Adrenal gland (tissue), 19 donors: ENCODE measurements at places on chromosomes 12 and 14. TPM values are rescaled to one million over a fixed set of nuclear protein-coding genes. Genes with fewer than 3 reads are reported as not detected.
A peak's percentile ranks its signal among the peaks of the same experiment; 100 is the strongest.

CACNA1C gene
- polyA plus RNA-seq, result 2.4 TPM

SBNO1 gene
- polyA plus RNA-seq, result 20.7 TPM

ASIC1 gene
- 0.71 TPM for polyA plus RNA-seq

FLRT2 gene
- 20.3 TPM for polyA plus RNA-seq

CCDC198 gene
- polyA plus RNA-seq, result not detected

- peaks cover 12% of the 10 kb centered on the region for H3K36me3 ChIP-seq
- H3K4me3 ChIP-seq, result no peak overlapping the region
- H3K4me1 ChIP-seq, result peaks cover 34% of the 10 kb centered on the region
- no peak overlapping the region for H3K27ac ChIP-seq
- H3K27me3 ChIP-seq, result no peaks in the 10 kb centered on the region
Observed at GRCh38 chr14:49769581-49770211, 1.7 kb downstream of the KLHDC2 start.

DNA sequence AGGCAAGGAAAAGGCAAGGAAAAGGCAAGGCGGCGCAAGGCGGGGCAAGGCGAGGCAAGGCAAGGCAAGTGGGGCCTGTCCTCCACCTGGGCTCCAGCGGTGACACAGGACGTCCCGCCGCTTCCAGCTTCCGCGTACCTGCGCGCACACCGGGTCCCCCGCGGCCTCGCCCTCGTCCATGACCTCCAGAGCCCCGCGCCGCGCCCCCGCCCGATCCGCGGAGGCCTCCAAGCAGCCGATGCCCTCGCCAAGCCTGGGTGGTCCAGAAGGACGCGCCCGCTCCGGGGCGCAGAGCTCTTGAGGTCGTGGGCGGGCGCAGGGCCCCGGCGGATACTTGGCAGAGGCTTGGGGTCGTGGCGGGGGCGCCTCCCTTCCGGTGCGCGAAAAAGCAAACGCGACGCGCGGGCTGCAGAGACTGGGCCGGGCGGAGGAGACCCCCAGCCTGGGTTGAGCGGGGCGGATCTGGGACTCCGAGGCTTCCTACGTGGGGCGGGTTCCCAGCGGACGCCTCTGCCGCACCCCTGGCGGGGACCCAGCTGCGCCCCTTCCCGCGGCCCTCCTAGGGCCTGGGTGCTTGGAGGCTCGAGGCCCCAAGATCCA lies 60.8 kb upstream of the EIF5 start:
- H3K4me1 ChIP-seq, result no peaks in the 10 kb centered on the region
- H3K4me3 ChIP-seq, result no peak overlapping the region
- H3K27ac ChIP-seq, result no peak overlapping the region
- H3K36me3 ChIP-seq, result no peaks in the 10 kb centered on the region
- peaks cover 18% of the 10 kb centered on the region for H3K27me3 ChIP-seq

DNA sequence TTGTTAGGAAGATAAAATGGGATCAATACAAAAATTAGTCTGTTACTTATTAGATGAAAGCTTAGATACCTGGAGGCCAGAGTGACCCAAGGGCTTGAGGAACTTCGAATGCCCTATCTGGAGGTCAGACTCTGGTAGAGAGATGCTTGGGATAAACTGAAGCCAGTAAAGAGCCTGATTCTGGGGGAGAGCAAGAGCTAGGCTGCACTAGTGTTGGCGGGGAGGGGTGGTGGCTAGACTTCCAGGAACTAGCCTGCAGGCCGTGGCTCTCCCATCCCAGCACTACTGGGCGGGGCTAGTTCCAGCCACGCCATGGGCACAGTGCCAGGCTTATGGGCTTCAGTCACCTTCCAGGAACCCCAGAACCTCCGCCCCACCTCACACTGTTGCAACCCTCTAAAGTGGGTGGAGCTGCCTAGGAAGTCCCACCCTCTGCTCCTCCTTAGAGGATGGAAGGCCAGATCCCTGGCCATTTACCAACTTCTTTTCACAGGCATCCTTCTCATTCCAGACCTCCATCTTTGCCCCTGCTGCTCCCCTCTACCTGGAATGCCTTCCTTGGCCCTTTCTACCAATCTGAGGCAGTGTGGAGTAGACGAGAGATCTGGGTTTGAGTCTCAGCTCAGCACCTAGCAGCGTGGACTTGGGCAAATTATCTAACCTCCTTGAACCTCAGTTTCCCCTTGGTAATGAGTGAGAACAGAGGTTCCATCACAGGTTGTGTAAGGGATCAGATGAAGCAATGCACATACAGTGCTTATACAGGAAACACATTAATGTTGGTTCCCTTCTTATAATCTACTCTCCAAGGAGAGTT lies 6.3 kb upstream of the NFE2 start:
- DNase-seq, result peak; percentile 58
- H3K36me3 ChIP-seq, result no peaks in the 10 kb centered on the region
- no peak overlapping the region for H3K4me3 ChIP-seq
- no peak overlapping the region for H3K27ac ChIP-seq
- H3K27me3 ChIP-seq, result no peaks in the 10 kb centered on the region

DNA sequence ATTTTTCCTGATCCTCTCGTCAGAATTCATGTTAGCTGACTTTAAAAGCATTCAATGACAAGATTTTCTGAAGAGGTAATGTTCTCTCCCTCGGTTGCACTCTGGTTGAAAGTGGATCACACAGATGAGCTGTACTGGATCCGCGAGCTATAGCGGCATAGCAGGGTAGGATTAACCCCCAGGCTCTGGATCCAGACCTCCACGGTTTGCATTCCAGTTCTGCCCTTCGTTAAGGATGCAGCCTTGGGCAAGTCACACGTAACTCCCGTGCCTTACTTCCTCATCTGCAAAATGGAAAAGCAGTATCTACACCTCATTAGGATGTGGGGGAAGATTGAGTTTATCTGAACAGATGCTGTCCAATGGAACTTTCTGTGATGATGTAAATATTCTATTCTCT lies 13.8 kb downstream of the CCDC92 start:
- H3K4me3 ChIP-seq, result no peak overlapping the region
- H3K27me3 ChIP-seq, result no peaks in the 10 kb centered on the region
- H3K36me3 ChIP-seq, result no peaks in the 10 kb centered on the region
- no peaks in the 10 kb centered on the region for H3K4me1 ChIP-seq

GRCh38 chr14:71426001-71426400 lies 506.2 kb upstream of the RGS6 start:
- DNase-seq, result no peak
- no peaks in the 10 kb centered on the region for H3K27me3 ChIP-seq
- H3K36me3 ChIP-seq, result no peaks in the 10 kb centered on the region
- H3K27ac ChIP-seq, result no peak overlapping the region
- H3K4me3 ChIP-seq, result no peak overlapping the region
- no peaks in the 10 kb centered on the region for H3K4me1 ChIP-seq

GRCh38 chr12:70919597-70920035 lies 922 bp downstream of the PTPRR start:
- H3K27me3 ChIP-seq, result peaks cover 8% of the 10 kb centered on the region
- no peak for DNase-seq
- no peak overlapping the region for H3K4me3 ChIP-seq
- no peak overlapping the region for H3K27ac ChIP-seq
- H3K36me3 ChIP-seq, result no peaks in the 10 kb centered on the region

DNA sequence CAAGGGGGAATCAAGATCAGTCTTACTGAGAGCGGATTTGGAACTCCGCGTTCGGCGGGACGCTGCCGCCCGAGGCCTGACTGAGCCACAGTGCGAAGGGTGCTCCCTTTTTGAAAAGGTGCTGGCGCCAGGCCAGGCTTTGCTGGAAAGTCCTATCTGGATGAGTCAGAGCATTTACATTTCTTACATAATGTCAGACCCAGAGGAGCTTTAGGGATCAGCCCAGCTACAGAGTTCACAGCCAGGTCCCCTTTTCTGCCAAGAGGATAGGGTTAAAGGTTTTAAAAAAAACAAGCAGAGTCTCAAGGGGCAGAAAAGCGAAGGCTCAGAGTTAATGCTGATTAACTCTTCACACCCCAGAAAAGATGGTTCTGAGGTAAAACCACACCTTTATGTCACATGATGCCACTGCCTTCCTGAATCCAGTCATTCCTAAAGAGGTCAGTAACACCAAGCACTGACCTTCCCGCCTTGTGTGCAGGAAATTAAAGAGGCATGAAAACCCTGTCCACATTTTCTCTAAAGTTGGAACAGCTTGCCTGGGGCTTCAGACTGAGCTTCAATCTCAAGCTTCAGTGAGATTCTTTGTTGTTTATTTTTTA lies 11.7 kb upstream of the FBXL14 start:
- peak overlapping the region; percentile 95 for H3K27ac ChIP-seq
- no peaks in the 10 kb centered on the region for H3K27me3 ChIP-seq
- peak; percentile 91 for DNase-seq
- H3K36me3 ChIP-seq, result no peaks in the 10 kb centered on the region
- no peak overlapping the region for H3K4me3 ChIP-seq
- H3K4me1 ChIP-seq, result peaks cover 21% of the 10 kb centered on the region

- no peaks in the 10 kb centered on the region for H3K36me3 ChIP-seq
- H3K4me3 ChIP-seq, result no peak overlapping the region
- H3K27ac ChIP-seq, result peak overlapping the region; percentile 86
- H3K4me1 ChIP-seq, result peaks cover 28% of the 10 kb centered on the region
Observed at GRCh38 chr14:68232300-68233055, 412.9 kb downstream of the RAD51B start.

DNA sequence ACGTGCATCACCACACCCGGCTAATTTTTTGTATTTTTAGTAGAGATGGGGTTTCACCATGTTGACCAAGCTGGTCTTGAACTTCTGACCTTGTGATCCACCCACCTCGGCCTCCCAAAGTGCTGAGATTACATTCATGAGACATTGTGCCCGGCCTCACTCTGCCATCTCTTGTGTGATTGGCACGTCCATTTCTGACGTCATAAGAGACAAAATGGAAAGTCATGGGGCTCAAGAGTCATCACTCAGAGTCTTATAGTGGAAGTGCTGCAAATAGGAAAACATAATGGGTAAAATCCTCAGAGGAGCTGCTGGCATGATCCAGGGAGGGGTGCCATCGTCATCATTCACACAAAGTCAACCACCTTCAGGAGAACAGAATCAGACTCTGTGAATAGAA lies 54.2 kb upstream of the GPATCH2L start:
- no peaks in the 10 kb centered on the region for H3K4me1 ChIP-seq
- DNase-seq, result no peak
- H3K36me3 ChIP-seq, result no peaks in the 10 kb centered on the region
- H3K4me3 ChIP-seq, result no peak overlapping the region
- no peaks in the 10 kb centered on the region for H3K27me3 ChIP-seq

DNA sequence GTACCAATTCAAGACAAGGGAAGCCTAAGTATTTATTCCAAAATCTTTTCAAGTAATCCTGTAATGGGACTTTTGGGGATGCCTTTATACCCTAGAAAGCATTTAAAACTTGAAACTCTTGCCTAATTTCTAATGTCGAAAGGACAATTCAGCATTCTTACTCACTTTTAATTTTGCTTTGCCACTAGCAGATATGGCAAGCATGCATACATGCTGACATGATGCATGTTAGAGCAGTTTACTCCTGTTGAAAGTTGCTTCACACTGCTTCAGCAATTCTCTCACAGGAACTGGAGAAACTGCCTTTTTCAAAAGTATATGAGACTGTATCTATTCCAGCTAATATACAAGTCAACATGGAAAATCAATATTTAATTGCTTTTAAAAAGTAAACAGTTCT lies 79.9 kb downstream of the TAOK3 start:
- H3K36me3 ChIP-seq, result no peaks in the 10 kb centered on the region
- H3K4me3 ChIP-seq, result no peak overlapping the region
- no peak for DNase-seq
- no peak overlapping the region for H3K27ac ChIP-seq
- peaks cover 6% of the 10 kb centered on the region for H3K4me1 ChIP-seq

GRCh38 chr12:56247923-56248322 lies 10.3 kb downstream of the ANKRD52 start:
- no peaks in the 10 kb centered on the region for H3K27me3 ChIP-seq
- H3K4me3 ChIP-seq, result no peak overlapping the region
- no peak overlapping the region for H3K27ac ChIP-seq
- no peak for DNase-seq
- peaks cover 98% of the 10 kb centered on the region for H3K36me3 ChIP-seq

DNA sequence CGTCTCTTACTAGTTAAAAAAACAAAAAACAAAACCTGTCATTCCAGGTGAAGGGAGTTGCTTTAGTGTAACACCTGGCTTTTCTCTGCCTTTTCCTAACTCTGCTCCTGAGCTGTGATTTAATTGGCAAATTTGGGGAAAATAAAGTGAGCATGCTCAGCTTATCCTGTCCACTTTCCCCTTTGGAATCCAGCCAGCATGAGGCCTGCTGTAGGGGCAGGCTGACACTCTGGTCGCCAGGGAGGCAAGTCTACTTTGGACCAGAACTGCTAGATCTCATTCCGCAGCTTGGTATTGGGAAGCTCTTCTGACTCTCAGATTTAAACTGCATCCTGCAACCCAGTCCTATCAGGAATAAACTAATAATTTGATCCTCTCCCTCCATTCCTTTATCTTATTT lies 30.1 kb downstream of the CDKN1B start:
- no peaks in the 10 kb centered on the region for H3K36me3 ChIP-seq
- H3K27me3 ChIP-seq, result no peaks in the 10 kb centered on the region
- DNase-seq, result no peak
- no peak overlapping the region for H3K4me3 ChIP-seq
- no peaks in the 10 kb centered on the region for H3K4me1 ChIP-seq
- no peak overlapping the region for H3K27ac ChIP-seq

- no peaks in the 10 kb centered on the region for H3K4me1 ChIP-seq
- H3K36me3 ChIP-seq, result no peaks in the 10 kb centered on the region
- H3K4me3 ChIP-seq, result no peak overlapping the region
- DNase-seq, result no peak
- no peaks in the 10 kb centered on the region for H3K27me3 ChIP-seq
- no peak overlapping the region for H3K27ac ChIP-seq
Observed at GRCh38 chr12:4039931-4040330, 166.7 kb upstream of the PARP11 start.

DNA sequence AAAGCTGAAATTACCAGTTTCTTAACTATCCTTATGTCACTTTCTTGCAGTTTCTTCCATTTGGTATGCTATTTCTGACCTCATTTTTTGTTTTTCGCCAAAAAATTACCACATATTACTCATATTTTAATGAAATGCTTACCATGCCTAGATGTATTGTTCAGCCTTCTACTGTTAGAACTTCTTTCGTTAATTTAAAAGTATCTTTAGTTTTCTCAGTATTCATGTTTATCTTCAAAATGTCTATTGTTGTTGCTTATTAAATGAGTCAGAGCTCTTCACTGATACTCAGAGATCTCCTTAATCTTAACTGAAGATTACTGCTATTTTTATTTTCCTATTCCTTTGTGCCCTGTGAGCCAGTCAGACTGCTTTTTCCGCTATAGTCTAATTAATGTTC lies 20.5 kb downstream of the RAP1B start:
- no peak overlapping the region for H3K4me3 ChIP-seq
- no peaks in the 10 kb centered on the region for H3K36me3 ChIP-seq
- no peak for DNase-seq
- no peaks in the 10 kb centered on the region for H3K27me3 ChIP-seq
- peaks cover 63% of the 10 kb centered on the region for H3K4me1 ChIP-seq

DNA sequence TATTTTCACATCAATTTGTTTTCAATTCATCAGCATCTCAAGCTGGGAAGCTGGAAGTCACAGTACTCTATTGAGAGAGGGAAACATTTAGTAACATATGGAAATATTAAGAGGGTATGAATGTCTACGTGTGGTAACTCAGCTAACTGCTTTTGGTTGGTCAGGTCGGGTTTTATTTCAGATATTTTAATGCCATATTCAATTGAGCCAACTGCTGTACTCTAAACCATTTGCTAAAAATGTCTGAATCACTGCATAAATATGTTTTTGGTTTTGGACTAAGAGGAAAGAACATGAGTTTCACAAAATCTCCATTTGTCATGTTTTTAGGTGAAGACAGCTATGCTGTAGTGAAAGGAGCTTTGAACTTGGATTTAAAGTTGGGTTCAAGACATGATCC lies 18.9 kb upstream of the PPFIBP1 start:
- no peaks in the 10 kb centered on the region for H3K27me3 ChIP-seq
- peak overlapping the region; percentile 11 for H3K27ac ChIP-seq
- no peaks in the 10 kb centered on the region for H3K4me1 ChIP-seq
- H3K36me3 ChIP-seq, result no peaks in the 10 kb centered on the region
- no peak overlapping the region for H3K4me3 ChIP-seq
- no peak for DNase-seq
